ENCODE measurements at places on chromosomes 4 and X.

DNA sequence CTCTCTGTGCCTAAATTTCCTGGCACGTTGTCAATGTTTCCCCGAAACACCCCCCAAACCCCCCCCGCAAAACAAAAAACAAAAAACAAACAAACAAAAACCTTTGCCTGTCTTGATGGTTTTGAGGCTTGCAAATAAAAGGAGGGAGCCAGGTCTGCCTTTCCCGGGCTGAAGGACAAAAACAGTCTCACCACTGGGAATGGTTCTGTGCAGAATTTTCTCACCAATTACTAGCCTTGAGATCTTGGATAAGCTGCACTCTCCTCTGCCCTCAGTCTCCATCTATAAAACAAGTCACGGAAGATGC, 15.5 kb downstream of the NKX3-2 start:
- DNase-seq, result no peak

DNA sequence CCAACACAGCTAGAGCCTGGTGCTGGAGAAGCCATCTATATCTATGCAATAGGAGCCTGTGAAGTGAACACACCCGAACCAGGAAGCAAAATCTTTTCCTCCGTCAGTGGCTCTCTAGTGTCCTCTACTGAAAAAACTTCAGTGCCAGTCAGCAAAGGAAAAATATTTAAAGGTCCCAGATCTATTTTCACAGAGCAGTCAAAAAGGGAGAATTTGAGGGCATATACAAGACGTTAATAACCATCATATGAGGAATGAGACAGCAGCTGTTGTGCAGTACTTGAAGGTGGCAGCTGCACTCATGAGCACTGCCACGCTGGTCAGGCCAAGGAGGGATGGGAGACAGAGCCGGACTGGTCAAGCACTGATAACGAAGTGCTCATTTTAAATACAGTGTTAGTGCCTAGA, 14.4 kb downstream of the MCUB start:
- DNase-seq, result peak; percentile 30

GRCh38 chrX:52811065-52811625, at the start of gene XAGE5:
Gene XAGE5, plus strand, starts transcription at chrX:52811287. Its CDS starts 1,280 bp downstream, at chrX:52812567.
- no peak for DNase-seq

- DNase-seq, result peak; percentile 9
Measured at GRCh38 chr4:133929531-133930239, 271.9 kb downstream of the PABPC4L start.

- DNase-seq, result no peak
Measured at GRCh38 chr4:157803845-157804521, 368.8 kb downstream of the GASK1B start.

- no peak for DNase-seq
Measured at GRCh38 chr4:1031956-1032795, 20.8 kb downstream of the FGFRL1 start.

- DNase-seq, result peak; percentile 95
Measured at GRCh38 chrX:39755143-39756032, 342.4 kb downstream of the BCOR start.

- DNase-seq, result peak; percentile 94
Measured at GRCh38 chr4:155609455-155610059, 57.1 kb upstream of the GUCY1A1 start.

- DNase-seq, result no peak
Measured at GRCh38 chrX:153527208-153527607, 9.8 kb downstream of the ATP2B3 start.

GRCh38 chr4:57158762-57159161, 48.6 kb upstream of the IGFBP7 start:
- DNase-seq, result no peak

DNA sequence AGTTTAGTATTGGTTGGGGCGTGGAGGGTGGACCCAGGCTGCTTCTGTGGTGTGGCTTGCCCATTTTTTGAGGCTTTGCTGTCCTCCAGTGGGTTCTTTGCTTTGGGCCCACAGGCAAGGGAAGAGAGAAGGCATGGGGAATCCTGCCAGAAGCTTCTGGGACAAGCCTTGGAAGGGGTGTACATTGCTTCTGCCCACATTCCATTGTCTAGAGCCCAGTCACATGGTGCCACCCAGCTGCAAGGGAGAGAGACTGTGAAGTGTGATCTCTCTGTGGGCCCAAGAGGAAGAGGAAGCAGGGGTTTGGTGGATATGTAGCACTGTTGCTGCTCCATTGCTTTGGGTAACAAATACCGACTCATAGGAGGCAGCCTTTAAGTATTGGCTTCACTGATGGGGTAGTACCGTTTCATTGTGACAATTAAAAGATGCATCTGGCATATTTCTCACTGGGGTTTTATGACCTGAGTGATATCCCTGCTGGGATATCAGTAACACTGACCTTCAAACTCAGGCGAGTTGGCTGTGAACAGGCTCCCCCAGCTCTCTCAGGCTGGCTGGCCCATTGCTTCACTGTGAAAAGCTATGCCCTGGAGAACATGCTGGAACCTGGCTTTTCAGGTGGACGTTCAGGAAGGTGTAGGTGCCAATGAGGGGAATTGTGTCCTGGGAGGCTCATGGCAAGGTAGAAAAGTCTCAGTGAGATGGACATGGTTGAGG, 85.9 kb downstream of the CLDN34 start:
- peak; percentile 19 for DNase-seq

DNA sequence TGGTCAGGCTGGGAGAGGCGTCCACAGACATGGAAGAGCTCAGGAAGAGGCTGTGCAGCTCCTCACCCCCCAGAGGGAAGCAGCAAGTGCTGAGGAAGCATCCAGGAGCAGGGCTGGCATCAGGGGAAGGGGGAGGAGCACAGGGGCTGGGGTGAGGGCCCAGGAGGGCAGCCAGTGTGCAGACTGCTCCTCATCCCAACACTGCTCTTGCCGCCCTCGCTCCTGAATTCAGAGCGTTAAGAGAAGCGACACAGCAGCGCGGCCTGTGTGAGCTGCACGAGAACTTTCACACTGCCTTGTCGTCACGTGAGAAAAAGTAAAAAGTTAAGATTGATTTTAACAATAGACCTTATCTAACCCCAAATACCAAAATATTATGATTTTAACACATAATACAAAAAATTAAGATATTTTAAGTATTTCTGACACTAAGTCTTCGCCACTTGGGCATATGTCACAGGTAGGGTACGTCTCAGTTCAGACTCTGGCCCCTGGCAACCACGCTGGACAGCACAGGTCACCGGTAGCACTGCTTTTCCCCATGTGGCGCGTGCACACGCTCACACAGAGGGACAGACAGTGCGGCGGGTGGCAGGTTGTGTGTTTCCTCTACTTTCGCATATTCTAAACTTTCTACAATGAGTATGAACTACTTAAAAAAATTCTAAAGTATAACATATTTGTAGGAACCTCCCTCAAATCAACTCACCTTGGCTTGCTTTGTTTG, 19.7 kb downstream of the NOP14 start:
- no peak for DNase-seq

DNA sequence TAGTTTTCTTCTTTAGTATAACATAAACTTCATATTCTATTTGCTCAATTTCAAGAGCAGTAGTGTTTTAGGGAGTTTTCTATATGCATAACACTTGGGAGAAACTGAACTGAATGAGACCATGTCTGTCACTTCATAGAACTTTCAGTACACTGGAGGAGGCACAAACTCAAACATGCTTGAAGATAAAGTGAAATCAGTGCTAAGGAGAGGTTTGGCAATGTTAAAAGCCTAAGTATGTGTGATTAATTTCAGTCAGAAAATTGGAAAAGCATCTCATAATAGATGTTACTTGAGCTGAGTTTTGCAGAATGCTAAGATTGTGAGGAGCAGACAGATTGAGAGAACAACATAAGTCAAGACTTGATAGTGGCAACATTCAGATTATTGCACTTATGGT, 411.2 kb upstream of the HS3ST1 start:
- DNase-seq, result no peak

DNA sequence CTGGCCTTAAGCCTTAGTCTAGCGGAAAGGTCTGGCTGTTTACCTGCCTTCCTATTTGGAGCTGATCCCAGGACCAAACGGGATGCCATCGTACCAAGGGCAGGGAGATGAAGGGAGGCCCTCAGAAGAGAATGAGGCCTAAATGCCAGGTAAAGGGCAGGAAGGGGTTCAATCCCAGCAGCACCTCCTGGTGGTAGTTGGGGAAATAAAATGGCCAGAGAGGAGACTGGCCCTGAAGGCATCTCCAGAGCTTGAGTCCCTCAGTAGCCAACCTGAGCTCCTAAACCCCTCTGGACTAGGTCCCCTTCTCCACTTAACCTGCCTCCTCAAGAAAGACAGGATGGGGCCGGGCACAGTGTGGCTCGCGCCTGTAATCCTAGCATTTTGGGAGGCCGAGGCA, 53.7 kb downstream of the KDM5C start:
- no peak for DNase-seq

GRCh38 chr4:65399084-65399483, 271.2 kb downstream of the EPHA5 start:
- DNase-seq, result no peak

- peak; percentile 75 for DNase-seq
Measured at GRCh38 chrX:153305972-153306371, 15.6 kb downstream of the PNMA6F start.

DNA sequence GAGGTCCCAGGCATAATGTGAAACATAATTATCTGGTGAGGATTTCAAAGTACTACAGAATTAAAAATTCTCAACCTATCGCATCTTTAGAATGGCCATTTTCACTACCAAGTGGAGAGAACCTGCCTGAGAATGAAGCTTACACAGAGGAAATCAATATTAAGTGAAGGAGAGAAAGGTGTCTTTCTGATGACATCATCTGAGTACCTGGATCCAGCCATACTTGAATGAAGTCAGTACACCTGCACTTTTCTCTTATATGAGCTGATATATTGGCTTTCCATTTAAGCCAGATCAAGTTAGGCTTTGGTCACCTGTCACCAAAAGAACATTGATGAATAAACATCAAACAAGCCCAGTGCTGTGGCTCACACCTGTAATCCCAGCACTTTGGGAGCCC, 118.9 kb upstream of the MED14 start:
- no peak for DNase-seq

- DNase-seq, result no peak
Measured at GRCh38 chr4:152162331-152162697, 373.6 kb downstream of the FBXW7 start.

- DNase-seq, result no peak
Measured at GRCh38 chr4:126251169-126251568, 936.4 kb downstream of the FAT4 start.

DNA sequence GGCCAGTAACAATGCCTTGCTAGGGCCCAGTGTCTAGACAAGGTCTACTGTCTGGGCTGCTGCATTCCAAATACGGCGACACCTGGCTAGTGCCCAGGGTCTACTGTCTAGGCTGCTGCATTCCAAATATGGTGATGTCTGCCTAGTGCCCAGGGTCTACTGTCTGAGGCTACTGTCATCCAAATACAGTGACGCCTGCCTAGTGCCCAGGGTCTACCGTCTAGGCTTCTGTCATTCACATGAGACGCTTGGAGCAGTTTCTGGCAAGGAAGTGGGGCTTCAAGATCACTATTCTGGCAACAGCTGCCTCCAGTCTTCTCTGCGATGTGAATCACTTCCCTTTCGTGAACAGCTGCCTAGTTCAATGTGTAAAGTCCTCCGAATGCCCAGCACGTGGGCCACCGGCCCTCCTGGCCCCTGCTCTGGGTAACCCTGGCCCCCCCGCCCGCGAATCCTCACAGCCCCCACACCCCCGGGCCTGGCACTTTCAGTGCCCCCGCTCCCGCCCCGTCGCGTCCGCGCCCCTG, 12.7 kb downstream of the ACOX3 start:
- peak; percentile 57 for DNase-seq

GRCh38 chrX:13102636-13103035, 58.2 kb upstream of the FAM9C start:
- no peak for DNase-seq

GRCh38 chr4:168390041-168390440, 71.5 kb upstream of the DDX60 start:
- DNase-seq, result no peak

- DNase-seq, result no peak
Measured at GRCh38 chr4:52574036-52574435, 85.1 kb downstream of the USP46 start.

DNA sequence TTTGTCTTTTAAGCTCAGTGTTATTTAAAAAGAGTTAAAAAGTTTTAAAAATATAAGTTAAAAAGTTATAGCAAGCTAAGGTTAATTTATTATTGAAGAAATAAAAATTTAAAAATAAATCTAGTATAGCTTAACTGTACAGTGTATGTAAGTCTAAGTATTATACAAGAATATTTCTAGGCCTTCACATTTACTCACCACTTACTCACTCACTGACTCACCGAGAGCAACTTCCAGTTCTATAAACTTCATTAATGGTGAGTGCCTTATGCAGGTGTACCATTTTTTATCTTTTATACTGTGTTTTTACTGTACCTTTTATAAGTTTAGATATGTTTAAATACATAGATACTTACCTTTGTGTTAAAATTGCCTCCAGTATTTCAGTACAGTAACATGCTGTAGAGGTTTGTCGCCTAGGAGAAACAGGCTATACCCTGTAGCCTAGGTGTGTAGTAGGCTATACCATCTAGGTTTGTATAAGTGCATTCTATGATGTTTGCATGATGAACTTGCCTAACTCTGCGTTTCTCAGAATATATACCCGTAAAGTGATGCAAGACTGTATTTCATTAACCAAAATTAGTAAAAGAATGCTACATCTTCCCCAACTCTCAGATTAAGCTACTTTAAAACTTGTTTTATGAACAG, 202.9 kb downstream of the CFAP299 start:
- DNase-seq, result peak; percentile 52

GRCh38 chrX:22073928-22074327, 41.8 kb downstream of the PHEX start:
- DNase-seq, result no peak

DNA sequence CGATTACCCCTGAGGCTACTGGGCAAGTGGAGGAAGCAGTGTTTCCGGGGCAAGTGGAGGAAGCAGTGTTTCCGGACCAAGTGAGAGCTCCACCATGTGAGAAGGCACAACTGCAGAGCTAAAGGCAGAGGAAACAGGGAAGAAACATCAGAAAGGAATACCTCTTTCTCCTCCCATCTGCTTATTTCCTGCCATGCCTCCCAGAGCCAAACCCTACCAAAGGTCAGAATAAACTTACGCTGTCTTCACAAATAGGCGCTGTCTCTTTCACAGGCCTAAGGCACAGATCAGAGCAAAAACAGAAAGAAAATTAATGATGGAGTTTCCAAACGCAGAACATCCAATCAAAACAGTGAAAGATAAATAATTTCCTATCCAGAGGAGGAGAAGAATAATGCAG, 153.0 kb downstream of the ATOH1 start:
- DNase-seq, result no peak

GRCh38 chrX:136166221-136166855, 19.0 kb downstream of the FHL1 start:
- peak; percentile 18 for DNase-seq

GRCh38 chr4:8294036-8294435, 24.5 kb downstream of the HTRA3 start:
- no peak for DNase-seq

GRCh38 chrX:10574663-10575062, 45.7 kb downstream of the MID1 start:
- peak; percentile 56 for DNase-seq

GRCh38 chrX:50697691-50698090, 116.3 kb downstream of the SHROOM4 start:
- peak; percentile 83 for DNase-seq
